WERI-Rb-1 (cell line): ENCODE measurements at places on chromosomes 12 and 14.

- DNase-seq, result no peak
Measured at GRCh38 chr14:96623676-96624484, 121.7 kb downstream of the PAPOLA start.

DNA sequence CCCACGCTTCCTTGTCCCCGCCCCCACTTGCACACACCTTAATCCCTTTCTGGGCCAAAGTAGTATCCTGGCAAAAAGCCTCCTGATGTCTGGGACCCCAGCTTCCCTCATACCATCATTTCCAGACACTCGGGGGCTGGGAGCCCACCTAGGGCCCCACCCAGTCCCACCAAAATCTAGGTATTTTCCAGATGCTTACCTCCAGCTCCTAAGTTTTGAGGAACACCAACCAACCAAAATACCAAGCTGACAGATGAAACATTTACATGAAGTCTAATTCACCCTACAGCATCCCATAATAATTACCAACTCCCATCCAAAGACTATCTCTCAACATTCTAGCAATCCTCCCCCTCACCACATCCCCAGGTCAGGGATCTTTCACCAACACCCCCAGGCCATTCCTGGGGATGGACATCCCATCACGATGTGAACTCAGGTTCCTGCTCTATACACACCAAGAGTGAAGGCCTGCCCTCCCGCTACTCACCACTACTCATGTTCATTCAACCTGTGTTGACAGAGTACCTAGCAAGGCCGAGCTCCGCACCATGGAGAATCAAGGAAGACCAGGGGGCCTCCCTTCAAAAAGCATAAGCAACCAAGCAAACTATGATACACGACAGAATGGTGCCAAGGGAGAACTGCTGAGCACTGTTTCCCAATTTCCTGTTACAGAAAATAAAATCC lies 1.6 kb upstream of the CHD4 start:
- peak; percentile 36 for DNase-seq

DNA sequence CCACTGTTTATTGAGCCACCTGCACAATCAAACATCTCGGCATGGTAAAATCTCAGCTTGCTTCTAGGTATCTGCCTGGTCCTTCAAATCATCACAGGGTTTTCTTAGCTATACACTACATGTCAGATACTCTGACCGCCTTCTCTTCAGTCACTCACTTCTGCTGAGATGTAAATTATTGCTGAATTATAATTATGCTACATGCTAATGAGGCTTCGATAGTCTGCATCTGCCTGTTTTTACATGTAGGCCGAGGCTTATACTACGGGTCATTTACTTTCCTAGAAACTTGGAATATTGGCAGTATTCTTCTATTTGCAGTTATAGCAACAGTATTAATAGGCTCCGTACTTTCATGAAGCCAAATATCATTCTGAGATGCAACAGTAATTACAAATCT lies 77.6 kb downstream of the SINHCAF start:
- no peak for DNase-seq

GRCh38 chr12:113186666-113187325 lies 1.3 kb downstream of the RITA1 start:
- DNase-seq, result no peak
